ENCODE measurements at places on chromosomes 13 and 19.
A peak's percentile ranks its signal among the peaks of the same experiment; 100 is the strongest.

DNA sequence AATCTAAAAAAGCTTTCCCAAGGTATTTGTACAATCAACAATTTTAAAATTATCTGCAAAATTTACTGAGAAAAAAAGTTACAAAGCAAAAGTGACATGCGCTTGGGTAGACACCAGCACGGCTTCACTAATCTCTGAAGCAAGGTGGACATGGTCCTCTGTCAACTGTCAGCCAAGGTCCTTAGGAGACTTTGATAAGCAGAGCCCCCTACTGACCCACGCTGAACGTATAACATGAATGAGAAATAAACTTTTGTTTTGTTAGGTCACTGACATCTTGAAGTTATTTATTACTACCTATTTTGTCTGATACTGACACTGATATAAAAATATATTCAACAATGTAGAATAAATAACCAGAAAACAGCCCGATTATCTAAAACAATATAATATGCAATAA, 100.7 kb upstream of the OBI1 start:
- DNase-seq: no peak

DNA sequence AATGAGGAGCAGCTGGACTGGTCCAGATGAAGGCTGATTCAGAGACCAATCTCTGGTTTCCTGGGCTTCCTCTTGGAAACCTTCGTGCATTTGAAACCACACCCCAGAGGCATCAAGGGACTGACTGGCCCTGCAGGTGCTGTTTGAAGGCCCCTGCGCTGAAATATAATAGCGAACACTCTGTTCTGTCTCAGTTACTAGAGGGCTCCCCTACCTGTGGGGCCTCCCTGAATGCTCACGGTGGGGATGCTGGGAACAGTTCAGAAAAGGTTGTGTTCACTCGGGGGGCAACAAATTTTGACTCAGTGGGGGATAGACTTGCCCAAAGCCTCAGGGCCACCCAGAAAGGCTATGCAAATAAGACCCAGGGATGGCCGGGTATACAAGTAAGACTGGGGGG, 6.4 kb downstream of the CCDC8 start:
- no peak for DNase-seq

- DNase-seq: no peak
Observed at GRCh38 chr13:20363603-20364002, 131.5 kb upstream of the GJB6 start.

GRCh38 chr13:44092078-44092970, 212.6 kb downstream of the LACC1 start:
- DNase-seq: no peak

GRCh38 chr13:99995589-99996380, 14.2 kb downstream of the ZIC2 start:
- DNase-seq: no peak

DNA sequence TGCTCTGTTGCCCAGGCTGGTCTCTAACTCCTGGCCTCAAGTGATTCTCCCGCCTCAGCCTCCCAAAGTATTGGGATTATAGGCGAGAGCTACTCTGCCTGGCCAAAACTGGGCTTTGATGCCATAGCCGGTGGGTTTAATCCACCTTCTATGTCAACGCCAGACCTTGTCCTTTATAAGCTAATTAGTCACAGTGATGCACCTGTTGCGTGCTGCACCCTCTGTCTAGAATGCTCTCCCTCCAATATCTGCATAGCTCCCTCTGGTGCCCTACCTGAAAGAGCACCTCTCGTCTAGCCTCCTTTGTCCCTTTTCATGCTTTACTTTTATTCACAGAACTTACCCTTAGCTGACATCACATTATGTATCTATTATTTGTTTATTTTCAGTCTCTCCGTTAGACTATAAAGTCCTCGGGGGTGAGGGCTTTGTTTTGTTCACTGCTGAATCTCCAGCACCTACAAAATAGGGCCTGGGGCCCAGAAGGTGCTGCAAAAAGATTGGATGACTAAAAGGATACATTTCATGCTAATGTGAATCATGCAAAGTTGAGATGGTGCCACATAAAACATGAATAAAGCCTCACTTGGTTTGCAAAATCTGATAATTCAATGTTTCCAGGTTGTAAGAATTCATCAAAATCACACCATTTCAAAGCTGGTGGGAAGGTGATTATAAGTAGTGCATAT, 148.1 kb downstream of the USP12 start:
- no peak for DNase-seq

- no peak for DNase-seq
Observed at GRCh38 chr13:60230593-60230992, 66.9 kb upstream of the DIAPH3 start.

GRCh38 chr13:74102691-74103090, 31.5 kb downstream of the KLF12 start:
- no peak for DNase-seq

DNA sequence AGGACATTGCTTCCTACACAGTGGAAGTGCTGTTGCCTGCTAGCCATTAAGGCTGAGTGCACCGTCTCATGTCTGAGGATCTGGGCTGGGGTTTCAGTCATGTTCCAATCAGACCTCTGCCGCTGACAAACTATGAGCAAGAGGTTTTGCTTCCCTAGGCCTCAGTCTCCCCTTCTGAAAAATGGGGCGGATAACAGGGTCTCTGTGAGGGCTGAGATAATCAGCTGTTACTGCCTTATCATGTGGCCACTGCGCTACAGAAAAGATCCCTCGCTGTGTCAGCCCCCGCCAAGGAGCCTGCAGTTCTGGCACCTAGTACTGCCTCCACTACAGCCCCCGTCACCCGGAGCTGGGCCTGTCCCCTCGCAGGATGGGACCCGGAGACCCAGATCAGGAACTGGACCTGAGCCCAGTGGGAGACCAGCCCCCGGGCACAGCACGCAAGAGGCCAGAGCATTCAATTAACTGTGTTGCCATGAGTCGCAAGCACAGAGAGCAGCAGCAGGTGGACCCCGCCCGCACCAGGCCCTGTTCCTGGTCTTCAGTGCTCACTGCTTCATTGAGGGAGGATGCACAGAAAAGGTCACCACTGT, 3.0 kb upstream of the PNKP start:
- peak; percentile 51 for DNase-seq

DNA sequence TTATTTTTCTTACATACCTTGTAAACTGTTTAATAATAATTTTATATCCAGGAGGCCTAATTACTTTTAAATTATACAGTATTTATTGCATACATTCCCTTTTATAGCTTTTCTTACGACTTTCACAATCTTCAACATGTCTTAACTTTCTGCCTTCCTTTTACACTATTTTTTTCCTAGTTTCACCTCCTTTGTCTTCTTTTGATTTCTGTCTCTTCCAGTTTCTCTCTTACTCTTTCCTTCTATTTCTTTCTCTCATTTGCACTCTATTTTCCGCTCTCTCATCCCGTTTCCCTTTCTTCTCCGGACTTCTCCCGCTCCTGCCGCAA, 11.5 kb downstream of the ZNF552 start:
- DNase-seq: no peak

DNA sequence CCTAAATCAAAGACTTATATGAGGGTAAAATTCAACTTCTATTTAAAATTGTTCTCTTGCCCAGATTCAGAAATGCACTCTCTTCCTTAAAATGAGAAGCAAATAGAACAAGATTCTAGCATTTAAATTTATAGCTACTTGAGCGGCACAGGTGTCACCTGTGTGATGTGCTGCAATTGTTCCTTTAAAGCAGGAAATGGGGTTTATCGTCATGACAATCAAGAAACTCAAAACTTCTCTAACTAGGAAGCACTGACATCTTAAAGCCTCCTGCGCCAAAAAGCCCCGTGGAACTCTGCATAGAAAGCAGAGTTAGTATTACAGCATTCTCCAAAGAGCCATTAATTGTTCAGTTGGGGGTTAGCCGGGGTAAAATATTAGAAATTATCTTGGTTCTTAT, 2.6 kb upstream of the OXGR1 start:
- no peak for DNase-seq

- DNase-seq: no peak
Observed at GRCh38 chr13:98326291-98326690, 149.2 kb upstream of the RNF113B start.

- DNase-seq: no peak
Observed at GRCh38 chr19:38004521-38005223, 97.7 kb downstream of the SIPA1L3 start.

DNA sequence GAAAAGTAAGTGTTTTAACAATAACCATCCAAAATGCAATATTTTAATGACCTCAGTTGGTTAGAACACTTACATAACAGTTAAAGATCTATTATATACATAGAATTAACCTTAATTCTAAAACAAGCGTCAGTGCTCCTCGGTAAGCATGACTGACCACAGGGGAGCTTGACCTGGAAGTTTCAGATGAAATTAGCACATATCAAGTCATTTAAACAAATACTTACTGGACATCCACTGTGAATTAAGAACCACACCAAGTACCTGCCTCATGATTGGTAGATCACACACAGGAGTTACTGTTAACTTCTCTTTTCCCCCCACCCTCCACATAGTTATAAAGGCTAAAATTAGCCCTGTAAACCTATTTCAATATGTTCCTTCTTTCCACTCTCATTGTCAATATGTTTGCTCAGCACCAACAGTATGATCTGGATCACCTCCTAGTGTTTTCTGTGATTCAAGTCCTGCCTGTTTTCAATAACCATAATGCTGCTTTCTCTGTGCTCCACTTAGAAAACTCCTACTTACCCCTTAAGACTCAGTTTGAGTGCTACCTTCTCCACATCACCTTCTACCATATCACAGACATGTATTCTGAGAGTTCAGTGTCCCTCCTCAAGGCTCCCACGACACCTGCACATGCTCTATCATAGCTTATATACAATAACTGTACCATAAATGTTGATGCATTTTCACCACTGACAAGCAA, 209.0 kb downstream of the VWA8 start:
- DNase-seq: no peak

DNA sequence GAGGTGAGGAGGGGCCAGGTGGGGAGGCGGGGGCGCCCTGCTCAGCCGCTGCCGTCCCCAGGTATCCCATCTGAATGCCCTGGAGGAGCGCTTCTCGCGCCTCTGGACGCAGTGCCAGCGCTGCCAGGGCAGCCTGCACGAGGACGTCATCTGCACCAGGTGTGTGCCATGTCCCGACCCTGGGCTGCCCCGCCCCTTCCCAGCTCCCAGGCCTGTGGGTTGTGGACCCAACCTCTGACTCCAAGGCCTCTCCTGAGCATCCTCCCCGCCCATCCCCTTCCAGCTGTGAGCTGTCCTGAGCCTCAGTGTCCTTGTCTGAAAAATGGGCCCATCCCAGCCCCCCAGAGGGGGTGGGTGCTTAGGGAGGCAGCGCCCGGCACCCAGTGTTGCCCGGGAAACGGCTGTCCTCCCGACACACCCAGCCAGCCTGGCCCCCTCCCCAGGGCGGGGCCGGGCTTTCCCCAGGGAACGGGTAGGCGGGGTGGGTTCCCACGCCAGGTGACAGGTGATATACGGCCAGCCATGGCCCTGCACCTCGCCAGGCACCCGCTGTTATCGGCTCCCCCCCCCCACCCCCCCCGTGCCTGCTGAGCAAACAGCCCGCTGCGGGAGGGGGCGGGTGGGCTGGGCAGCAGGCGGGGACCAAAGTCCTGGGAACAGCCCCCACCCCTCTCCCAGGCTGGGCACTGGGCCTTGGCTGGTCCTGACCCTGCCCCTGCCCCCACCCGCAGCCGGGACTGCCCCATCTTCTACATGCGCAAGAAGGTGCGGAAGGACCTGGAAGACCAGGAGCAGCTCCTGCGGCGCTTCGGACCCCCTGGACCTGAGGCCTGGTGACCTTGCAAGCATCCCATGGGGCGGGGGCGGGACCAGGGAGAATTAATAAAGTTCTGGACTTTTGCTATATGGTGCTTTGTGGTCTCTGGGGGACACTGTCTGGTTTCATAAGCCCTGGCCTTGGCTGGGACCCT, 1.3 kb upstream of the SPIB start:
- no peak for DNase-seq

DNA sequence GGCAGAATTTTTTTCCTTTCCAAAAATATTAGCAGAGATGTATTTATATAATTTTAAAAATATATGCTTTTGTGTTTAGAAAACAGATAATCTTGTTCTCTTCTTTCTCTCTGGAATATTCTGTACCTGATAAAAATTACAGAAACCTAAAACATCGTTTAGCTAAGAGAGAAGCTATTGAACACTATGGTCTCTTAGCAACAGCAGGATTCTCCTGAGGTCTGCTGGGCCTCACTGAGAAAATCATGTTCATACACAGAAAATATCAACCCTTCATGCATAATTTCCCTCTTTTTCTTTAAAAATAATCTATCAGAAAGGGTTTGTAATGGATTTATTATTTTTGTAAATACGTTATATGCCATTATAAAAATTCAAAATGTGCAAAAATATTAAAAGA, 242.2 kb downstream of the DCLK1 start:
- DNase-seq: no peak

DNA sequence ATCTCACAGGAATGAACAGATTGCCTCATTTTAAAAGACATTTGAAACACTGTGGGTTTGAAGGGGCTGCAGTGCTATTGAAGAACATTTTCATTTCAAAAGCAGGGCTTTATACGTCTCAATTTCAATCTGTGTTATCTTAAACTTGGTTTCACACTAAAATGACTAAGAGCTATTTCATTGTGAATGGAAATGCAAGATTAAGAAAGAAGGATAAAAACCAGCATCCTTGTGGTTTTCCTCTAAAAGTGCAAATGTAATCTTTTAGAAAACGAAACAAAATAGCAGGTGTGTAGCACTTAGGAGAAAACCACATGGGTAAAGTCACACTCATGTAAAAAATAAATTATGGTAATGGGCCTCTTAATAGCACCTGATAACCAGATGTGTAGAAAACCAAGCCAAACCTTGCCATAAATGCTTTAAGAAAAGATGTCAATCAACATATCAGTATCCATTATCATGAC, 397.7 kb downstream of the GPC6 start:
- DNase-seq: no peak

DNA sequence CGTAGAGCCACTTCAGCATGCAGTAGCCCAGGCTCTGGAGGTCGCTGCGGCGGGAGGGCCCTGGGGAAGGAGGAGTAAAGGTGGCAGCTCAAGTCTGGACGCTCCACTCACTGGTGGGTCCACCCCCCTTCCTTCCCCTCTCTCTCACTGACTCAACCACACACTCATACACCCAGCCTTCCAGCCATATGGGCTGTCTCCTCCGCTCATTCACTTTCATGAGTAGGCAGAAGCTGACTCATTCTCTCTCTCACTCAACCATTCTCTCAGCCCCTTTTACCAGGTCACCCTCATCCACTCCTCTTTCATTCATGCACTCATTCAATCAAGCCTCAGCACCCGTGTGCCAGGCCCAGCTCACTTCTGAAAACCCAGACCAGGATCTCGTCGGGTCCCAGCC, 27.5 kb upstream of the SIGLEC11 start:
- DNase-seq: no peak

DNA sequence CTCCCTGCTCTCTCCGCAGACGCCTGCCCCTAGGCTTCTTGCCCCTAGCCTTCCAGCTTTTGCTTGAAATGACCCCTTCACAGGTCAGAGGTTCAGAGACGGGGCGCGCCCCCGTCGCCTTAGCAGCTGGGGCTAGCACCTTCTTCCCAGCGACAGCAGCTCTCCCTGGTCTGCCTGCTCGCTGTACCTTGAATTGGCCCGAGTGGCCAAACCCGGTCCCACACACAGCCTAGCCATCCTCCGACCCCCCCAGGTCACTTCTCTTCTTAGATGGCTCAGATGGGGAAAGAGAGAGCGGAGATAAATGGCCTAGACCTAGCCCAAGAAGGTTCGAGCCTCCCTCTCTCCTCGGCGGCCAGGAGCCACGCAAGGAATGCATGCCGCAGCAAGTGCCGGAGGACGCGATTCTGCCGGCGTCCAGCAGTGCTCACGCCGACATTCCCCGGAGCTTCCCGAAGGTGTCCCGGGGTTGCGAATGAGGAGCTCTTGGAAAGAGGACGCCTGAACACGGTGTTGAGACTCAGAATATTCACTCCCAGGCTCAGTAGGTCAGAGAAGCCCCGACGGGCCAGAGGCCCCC, 1.3 kb downstream of the CDX2 start:
- no peak for DNase-seq
